ENCODE measurements at places on chromosomes 11 and 22.

- DNase-seq = no peak
These were observed 191.4 kb downstream of the ARHGAP42 start for GRCh38 chr11:100878474-100878873.

- no peak for DNase-seq
These were observed 5.1 kb downstream of the MAPK8IP2 start for GRCh38 chr22:50605613-50606074.

DNA sequence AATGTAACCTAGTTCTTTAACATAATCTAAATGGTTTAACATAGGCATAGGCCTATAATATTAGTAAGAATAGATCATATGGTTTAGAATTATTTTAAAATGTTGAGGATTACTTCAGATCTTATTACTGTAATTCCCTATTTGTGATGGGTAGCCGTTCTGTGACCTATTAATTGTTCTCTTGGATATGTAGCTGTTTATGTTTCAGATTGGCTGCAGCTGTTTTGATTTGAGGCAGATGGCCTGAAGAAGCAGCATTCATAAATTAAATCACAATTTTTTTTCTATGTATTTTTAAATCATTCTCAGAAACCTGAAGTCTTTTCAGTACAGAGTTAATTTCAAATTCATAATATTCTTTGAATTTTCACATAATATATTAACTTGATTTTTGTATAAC is 104.5 kb downstream of the PDE3B start:
- DNase-seq = no peak

GRCh38 chr11:30778596-30778995 is 192.4 kb upstream of the MPPED2 start:
- no peak for DNase-seq

DNA sequence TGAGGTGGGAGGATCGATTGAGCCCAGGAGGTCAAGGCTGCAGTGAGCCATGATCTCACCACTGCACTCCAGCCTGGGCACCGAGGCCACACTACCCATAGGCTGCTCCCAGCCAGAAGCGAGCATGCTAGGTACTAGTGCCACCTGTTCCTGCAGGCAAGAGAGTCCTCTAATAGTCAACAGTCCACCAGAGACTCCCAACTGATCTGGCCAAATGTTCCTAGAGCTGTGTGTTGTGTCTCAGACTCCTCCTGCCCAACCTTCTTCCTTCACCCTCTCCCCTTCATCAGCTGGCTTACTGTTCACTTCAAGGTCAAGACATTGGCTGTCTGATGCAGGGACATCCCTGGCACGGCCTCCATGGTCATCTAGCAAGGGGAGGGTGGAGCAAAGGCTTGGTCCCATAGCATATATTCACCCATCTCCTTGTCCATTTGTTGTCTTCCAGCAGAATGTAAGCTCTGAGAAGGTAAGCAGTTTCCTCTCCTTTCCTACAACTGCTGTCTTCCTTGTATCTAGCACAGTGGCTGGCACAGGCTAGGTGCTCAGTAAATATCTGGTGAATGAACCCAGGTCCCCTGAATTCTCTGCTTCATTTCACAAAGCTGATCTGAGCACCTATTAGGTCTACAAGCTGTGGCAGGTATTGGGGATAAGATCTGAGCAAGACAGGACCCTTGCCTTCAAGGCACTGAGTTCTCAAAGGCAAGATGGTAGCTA is 126.2 kb upstream of the SERPIND1 start:
- peak; percentile 5 for DNase-seq

DNA sequence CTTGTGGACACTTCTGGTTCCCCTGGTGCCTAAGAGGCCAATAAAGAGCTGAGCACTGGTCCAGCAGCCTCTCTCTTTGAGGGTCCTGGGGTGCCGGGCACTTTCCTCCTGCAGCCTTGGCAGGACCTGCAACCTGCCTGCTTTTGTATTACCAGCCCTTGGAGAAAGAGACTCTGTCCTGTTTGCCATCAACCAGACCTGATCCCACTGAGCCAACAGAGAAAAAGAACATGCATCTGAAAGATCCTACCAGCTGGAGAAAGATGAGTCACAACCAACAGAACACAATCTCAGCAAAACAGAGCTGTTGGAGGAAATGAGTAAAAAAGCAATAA is 321.0 kb downstream of the DDX10 start:
- DNase-seq = no peak

DNA sequence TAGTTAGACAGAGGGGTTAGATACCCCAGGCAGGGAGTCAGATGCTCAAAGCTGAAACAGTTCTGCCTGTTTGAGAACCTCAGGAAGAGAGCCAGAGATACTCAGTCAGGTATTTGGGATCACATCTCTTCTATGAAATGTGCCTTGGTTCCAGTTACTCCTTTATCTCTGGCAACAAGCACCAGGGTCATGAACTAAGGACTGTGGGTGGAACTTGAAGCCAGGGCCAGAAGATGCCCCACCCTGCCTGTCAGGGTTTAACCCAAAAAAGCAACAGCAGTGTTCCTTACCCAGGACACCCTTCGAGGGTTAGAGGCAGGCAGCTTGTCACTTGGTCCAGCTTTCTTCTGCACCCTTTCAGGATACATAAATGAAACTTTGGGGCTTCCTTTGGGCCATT is 15.0 kb upstream of the WT1 start:
- DNase-seq = no peak

GRCh38 chr11:394858-395655 is 1.0 kb downstream of the PKP3 start:
- DNase-seq = no peak

GRCh38 chr11:15665368-15665871 is 550.7 kb downstream of the INSC start:
- no peak for DNase-seq

- no peak for DNase-seq
These were observed 20.6 kb upstream of the SYT7 start for GRCh38 chr11:61601512-61601911.
